ENCODE measurements at places on chromosomes 12 and 14.

DNA sequence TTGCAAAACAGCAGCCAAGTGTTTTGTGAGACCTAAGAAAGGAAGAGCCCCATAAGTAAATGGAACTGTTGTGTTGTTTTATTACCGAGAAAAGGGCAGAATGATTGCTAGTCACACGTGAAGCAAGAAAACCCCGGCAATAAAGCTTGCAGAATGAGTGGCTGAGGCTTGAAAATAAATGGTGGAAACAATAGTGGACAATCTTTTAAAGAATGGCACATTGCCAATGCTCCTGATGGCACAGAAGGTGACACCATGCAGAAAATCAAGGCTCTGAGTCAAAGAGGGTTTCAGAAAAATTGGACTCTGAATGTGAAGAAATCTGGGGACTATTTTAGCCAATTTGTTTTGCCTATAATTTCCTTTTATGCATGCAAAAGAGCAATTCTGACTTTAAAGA lies 4.0 kb upstream of the AQP2 start:
- no peak for DNase-seq

DNA sequence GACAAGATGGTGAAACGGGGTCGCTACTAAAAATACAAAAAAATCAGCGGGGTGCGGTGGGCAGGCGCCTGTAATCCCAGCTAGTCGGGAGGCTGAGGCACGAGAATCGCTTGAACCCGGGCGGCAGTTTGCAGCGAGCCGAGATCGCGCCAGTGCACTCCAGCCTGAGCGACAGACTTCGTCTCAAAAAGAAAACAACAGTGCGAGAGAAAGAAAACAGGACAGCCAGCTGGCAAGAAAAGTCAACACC lies 633 bp upstream of the RNU4-2 start:
- no peak for DNase-seq

- no peak for DNase-seq
These were observed 196.9 kb downstream of the GRIN2B start for GRCh38 chr12:13784504-13784903.

DNA sequence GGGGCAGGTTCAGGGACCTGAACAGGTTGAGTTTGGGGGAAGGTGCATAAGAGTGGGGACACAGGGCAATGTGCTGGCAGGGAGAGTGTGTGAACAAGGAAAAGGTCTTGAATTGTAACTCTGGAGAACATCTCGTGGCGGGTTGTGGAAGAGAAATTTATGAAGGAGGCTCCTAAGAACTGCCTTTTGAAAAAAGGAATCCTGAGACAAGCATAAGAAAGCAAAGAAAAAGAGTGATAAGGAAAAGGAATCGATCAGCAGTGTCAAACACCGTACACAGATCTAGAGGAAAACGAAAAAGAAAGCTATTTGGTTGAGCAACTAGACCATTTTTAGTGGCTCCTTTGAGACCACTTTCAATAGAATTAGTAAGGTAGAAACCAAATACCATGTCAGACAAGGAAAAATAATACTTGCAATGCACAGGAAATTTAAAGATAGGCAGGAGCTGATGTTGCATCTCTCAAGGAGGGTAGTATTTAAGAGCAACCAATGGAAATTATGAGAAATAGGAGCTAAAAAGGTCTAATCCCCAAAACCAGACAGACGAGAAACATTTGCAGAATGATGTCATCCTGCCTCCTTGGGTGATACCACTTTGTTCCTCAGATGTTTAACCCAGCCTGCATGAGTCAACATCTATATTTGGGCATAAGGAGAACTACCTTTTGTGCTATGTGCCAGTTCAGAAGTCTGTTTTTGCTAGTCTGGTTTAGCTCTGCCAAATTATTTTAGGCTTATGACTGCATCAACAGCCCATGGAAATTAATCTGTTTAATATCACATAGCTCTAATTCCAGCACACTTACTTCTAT lies 64.5 kb upstream of the STK38L start:
- no peak for DNase-seq

DNA sequence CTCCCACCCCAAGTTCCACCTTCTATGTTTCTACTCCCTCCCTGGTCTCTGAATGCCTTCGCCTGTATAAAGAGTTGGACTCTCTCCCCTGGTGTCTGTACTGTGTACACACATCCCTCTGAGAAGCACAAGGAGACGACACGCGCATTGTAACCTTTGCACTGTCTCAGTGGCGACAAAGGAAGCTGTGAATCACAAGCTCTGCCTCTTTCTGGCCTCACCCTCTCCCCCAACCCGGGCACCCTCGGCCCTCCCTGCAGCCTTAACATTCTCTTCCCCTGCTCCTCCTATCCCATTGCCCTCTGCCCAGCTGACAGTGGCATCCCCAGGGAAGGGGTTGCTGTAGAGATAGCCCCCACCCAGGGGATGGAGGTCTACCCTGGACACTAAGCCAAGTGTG lies 2.5 kb upstream of the SMARCD1 start:
- no peak for DNase-seq

Measured in Right ventricle myocardium inferior (tissue), 1 donor.